Stimulated activated naive CD4-positive, alpha-beta T cell treated with Interleukin-2 at 50 U/mL for 16 hours (primary cell): ENCODE measurements at places on chromosomes 5 and 9.

GRCh38 chr9:83754383-83754977 is 46.7 kb upstream of the UBQLN1 start:
- DNase-seq = no peak

DNA sequence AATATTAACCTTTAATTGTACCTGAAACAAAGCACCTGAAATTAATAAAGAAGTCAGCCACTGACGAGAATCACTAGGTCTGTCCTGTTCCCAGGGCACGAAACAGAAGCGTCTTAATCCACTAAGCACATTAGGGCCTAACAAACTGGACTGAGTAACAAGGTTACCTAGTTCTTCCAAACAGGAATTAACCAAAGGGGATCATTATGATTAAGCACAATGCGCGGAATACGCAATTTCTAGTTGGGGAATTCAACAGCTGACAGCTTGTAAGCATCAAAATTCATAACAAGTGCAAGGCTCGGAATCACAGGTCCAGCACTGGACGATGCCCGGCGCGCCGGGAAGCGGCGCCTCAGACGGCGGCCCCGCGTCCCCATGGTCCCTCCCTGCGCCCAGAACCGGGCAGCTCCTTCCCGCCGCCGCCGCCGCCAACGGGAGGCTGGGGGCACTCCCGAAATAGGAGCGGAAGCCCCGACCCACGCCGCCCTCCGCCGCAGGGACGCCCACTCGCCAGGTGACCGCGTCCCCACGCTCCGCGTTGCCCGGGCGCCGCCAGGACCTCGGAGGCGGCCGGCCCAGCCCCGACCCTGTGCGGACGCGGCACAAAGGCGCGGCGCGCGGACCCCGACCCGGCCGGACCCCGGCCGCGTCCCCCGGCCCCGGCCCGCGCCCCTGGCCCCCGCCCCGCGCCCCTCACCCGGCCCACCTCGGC is 898 bp downstream of the CAMSAP1 start:
- DNase-seq = no peak

DNA sequence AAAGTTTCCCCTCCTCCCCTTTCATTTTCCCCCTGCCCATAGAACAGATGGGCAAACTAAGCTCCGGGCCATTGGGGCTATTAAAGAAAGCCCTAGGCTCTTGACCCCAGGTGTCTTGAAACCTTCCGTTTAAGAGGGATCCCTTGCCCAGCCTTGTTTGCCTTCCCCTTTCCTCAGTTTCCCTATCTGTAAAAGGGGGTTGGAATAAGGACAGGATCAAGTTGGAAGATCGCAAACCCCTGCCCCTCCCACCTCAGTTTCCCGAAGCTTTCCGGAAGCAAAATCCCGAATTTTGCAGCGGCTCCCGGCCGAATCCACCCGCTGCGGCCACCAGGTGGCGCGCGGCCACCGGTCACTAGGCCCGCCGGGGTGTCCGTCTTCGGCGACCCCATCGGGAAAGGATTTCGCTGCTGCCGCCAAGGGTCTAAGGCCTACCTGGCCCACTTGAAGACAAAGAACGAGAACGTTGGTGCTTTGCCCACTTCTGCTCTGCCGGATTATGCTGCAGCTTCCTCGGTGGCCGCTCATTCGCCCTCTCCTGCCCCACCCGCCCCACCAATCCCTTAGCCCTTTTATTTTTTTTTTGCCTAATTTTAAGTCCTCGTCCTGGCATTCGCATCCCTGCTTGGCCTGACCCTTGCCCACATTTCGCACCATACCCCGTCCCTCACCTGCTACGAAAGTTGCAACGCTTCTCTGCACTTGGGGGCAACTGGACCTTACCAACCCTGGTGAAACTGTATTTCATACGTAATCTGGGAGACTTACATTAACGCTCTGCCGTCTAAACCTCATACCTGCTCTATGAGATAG is 962 bp upstream of the NR6A1 start:
- no peak for DNase-seq

DNA sequence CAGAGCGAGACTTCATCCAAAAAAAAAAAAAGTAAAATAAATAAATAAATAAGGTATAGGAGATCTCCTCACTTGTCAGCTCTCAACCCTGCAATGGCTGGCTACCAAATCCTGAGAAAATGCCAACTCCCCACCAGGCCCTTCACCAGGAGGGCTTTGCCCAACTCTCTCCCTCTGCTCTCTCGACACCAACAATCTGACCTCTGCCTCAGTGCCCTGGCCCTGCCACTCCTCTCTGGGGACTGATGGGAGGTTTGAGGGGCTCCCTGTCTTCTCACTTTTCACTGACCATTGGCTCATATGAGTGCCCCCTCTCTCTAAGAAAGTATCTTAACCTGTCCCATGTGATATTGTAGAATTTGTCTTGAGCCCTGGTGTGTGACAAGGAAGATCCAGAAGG is 52.6 kb upstream of the SH3PXD2B start:
- DNase-seq = no peak

DNA sequence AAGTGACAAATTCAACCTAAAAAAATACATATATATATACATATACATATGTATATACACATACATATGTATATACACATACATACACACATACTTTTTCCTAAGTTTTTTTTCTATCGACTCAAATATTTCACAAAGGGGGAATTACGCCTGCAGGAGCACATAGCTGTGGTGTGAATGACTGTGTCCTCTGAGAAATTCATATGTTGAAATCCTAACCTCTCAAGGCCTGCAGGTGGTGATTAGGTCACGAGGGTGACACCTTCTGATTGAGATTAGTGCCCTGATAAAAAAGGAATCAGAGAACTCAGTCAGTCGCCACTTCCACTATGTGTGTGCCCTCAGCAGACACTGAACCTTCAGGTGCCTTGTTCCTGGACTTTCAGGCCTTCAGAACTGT is 248.7 kb downstream of the SEMA5A start:
- no peak for DNase-seq

GRCh38 chr9:95733741-95734666 is 141.5 kb upstream of the ERCC6L2 start:
- no peak for DNase-seq

- DNase-seq = no peak
Measured at GRCh38 chr5:54088081-54088480, 222.3 kb downstream of the ARL15 start.

DNA sequence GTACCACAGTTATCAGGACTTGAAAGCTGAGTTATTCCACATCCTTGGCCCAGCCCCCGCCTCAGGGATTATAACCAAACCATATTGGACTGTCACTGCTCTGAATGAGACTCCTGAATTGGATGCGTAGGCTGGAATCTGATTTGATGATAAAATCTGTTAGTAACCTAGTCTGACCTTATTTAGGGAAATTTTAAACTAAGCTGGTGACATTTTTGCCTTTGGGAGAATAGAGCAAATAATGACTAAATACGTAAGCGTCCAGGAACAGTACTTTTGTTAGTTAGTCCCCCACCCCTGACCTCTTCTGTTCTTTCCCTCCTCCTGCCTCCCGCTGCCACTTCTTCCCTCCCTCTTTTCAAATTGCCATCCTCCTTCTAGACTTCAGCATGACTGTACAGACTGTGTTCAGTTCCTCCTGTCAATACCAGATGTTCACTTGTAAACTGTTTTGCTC is 92.6 kb downstream of the TLE4 start:
- DNase-seq = no peak

DNA sequence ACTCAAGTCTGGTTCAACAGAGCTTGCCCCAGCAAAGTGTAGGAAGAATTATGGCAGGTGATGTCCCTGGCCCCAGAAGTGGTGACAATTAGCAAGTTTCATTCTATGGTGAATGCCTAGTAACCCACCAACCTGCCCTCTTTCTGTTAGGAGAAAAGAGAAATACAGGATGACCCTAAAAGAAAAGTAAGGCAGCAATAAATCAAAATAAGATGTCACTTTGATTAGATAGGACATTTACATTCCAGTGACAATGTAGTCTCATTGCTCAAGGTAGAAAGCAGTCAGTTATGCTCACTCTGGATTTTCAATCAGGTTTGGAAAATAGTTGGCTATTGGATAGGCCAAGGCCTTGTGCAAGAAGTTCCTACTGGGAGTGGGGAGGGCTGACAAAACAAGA is 5.6 kb upstream of the HSPA9 start:
- no peak for DNase-seq

GRCh38 chr9:107060062-107060461 is 197.1 kb downstream of the ZNF462 start:
- no peak for DNase-seq

DNA sequence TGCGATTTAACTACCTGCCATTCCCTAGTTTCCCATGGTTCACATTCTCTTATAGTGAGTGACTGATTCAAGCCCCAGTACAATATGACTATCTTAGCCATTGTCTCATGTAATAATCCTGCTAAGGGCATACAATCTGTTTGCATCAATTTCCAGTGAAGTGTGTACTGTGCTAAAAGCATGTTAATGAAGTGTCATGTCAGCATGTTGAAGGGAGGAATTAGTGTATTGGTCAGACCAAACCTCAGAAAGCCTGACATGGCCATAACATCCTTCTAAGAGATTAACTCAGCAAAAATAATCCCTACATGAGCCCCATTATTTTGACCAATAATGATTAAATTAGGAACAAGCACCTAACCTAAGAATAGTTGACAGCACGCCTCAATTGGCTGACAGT is 442.4 kb downstream of the ENC1 start:
- DNase-seq = no peak

GRCh38 chr9:69637817-69638200 is 34.4 kb downstream of the APBA1 start:
- DNase-seq = no peak

GRCh38 chr9:72681283-72681630 is 159.8 kb downstream of the TMC1 start:
- no peak for DNase-seq

GRCh38 chr5:61525512-61526206 is 193.6 kb downstream of the ZSWIM6 start:
- no peak for DNase-seq

GRCh38 chr9:75084081-75084672 is 3.8 kb downstream of the NMRK1 start:
- no peak for DNase-seq

- no peak for DNase-seq
Measured at GRCh38 chr9:134871697-134872340, 8.8 kb upstream of the FCN2 start.

DNA sequence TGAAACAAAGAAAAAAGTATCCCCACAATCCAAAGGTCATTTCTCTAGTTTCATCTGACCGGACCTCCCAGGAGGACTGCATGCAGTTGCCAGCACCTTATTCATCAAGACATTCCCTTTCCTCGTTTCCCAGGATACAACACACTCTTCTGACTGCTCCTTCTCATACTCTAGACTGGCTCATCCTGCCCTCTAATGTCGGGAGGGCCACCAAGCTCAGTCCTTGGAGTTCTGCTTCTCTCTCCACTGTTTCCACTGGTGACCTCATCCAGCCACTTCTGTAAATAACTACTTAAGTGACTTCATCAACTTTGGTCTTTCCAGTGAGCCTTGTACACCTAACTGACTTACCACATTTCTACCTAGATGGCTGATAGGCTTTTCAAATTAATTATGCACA is 179.1 kb downstream of the EPB41L4A start:
- DNase-seq = no peak

DNA sequence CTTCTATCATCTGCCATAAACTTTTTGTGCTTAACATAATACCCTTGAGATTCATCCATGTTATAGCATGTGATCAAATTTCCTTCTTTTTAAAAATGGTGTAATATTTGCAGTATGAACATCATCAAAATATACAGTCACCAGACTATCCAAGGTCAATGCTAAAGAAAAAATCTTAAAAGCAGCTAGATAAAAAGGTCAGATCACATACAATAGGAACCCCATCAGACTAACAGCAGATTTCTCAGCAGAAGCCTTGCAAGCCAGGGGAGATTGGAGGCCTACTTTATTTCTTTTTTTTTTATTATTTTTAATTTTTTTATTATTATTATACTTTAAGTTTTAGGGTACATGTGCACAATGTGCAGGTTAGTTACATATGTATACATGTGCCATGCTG is 37.2 kb downstream of the FAM170A start:
- no peak for DNase-seq

GRCh38 chr5:74469234-74469994 is 171.1 kb downstream of the ENC1 start:
- no peak for DNase-seq

DNA sequence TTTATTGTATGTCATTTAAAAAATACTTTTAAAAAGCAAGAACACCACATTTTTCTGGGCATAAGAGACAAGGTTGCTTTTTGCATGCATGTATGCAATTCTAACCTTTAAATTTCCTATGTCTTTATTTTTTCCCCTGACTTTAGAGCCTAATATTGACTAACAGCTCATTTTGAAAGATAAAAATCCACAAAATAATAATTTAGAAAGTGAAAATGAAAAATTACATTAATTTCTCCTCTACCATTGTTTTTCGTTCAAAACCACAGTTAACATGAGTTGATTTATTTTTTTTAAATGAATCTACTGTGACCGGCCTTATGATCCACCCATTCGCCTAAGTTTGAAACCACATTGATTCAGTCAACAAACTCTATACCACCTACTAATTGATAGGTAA is 137.5 kb upstream of the CDKN2B start:
- DNase-seq = no peak

GRCh38 chr5:69074664-69075521 is 18.9 kb upstream of the SLC30A5 start:
- no peak for DNase-seq

- no peak for DNase-seq
Measured at GRCh38 chr9:8680658-8681057, 881.1 kb upstream of the DMAC1 start.
